ENCODE measurements at places on chromosomes 6 and 20.

DNA sequence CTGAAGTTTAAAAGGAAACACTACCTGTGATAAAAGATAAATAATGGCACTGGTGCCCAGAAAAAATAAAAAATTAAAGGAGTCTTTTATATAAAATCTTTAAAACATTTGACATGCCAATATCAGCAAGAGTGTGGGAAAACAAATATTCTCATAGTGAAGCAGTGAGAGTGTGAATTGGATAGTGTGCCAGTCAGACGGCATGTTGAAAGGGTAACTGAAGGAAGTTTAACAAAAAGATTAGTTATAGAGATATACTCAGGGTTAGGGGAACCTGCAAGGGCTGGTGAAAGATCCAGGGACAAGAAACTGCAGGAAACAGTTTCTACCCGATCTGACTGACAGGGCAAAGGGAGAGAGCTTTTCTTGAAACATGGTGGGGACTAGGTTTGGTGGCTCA lies 22.2 kb upstream of the GMNN start:
- H3K27ac ChIP-seq: peak overlapping the region; percentile 72
- no peak overlapping the region for H3K4me3 ChIP-seq
- no peaks in the 10 kb centered on the region for H3K36me3 ChIP-seq
- H3K4me1 ChIP-seq: no peaks in the 10 kb centered on the region
- no peaks in the 10 kb centered on the region for H3K27me3 ChIP-seq

DNA sequence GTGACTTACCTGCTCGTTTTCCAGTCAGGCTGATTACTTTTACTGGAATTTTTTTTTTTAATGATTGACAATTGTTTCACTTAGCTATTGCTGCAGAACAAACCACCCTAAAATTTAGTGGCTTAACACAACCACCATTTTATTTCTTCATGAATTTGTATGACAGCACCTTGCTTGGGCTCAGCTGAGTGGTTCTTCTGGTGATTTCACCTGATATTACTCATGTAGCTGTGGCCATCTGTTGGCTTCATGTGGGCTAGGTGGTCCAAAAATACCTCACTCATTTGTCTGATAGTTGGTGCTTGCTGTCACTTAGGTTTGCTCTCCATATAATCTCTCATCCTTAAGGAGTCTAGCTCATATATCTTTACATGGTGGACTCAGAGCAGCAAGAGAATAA lies 5.3 kb downstream of the ISM1 start:
- no peak overlapping the region for H3K4me3 ChIP-seq
- no peaks in the 10 kb centered on the region for H3K36me3 ChIP-seq
- H3K27me3 ChIP-seq: peaks cover 15% of the 10 kb centered on the region
- H3K27ac ChIP-seq: no peak overlapping the region
- peaks cover 12% of the 10 kb centered on the region for H3K4me1 ChIP-seq

DNA sequence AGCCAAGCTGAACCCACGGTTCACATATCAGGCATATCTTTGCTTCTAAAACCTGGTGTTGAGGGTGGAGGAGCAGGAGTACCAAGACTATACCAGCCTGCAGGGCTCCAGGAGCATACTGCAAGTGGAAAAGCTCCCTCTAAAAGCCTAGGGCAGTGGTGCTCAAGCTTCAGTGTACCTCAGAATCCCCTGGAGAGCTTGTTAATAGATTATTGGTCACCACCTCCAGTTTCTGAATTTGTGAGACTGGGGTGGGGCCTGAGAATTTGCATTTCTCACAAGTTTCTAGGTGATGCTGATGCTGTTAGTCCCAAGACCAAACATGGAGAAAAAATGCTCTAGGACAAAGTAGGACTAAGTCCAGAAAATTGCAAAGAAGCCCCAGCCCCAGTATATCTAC lies 65.4 kb downstream of the FILIP1 start:
- H3K36me3 ChIP-seq: no peaks in the 10 kb centered on the region
- no peaks in the 10 kb centered on the region for H3K4me1 ChIP-seq
- H3K27ac ChIP-seq: no peak overlapping the region
- DNase-seq: no peak

GRCh38 chr6:154732538-154733182 lies 556 bp upstream of the SCAF8 start:
- DNase-seq: peak; percentile 71
- H3K36me3 ChIP-seq: no peaks in the 10 kb centered on the region
- peaks cover 47% of the 10 kb centered on the region for H3K4me1 ChIP-seq
- no peaks in the 10 kb centered on the region for H3K27me3 ChIP-seq
- peak overlapping the region; percentile 100 for H3K27ac ChIP-seq

- no peaks in the 10 kb centered on the region for H3K36me3 ChIP-seq
- H3K4me1 ChIP-seq: peaks cover 41% of the 10 kb centered on the region
- H3K27ac ChIP-seq: no peak overlapping the region
- H3K27me3 ChIP-seq: no peaks in the 10 kb centered on the region
- DNase-seq: peak; percentile 81
Observed at GRCh38 chr20:44733341-44734069, 12.2 kb upstream of the KCNK15 start.

- no peaks in the 10 kb centered on the region for H3K36me3 ChIP-seq
- no peaks in the 10 kb centered on the region for H3K27me3 ChIP-seq
- H3K4me3 ChIP-seq: no peak overlapping the region
- H3K4me1 ChIP-seq: peaks cover 4% of the 10 kb centered on the region
- no peak for DNase-seq
Observed at GRCh38 chr20:10537850-10538480, 102.9 kb downstream of the SLX4IP start.

DNA sequence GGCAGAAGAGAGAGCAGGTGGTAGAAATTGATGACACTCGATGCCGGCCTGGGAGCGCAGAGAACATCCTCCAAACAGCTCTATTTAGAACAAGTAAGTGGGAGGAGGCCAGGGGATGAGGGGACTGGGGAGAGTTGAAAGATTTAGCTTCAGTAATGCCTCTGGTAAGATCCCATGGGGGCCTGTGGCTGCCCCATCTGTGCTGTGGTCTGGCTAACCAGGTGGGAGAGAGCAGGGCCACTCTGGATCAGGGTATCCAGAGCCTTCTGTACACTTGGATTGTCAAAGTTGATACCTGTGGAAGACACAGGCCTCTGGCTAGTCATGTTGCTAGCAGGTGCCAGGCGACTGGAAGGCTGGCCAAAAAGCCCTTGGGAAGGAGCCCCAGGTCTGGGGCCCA lies 27.6 kb downstream of the NCOA5 start:
- H3K4me3 ChIP-seq: no peak overlapping the region
- no peak for DNase-seq
- peaks cover 74% of the 10 kb centered on the region for H3K36me3 ChIP-seq
- H3K27ac ChIP-seq: no peak overlapping the region

DNA sequence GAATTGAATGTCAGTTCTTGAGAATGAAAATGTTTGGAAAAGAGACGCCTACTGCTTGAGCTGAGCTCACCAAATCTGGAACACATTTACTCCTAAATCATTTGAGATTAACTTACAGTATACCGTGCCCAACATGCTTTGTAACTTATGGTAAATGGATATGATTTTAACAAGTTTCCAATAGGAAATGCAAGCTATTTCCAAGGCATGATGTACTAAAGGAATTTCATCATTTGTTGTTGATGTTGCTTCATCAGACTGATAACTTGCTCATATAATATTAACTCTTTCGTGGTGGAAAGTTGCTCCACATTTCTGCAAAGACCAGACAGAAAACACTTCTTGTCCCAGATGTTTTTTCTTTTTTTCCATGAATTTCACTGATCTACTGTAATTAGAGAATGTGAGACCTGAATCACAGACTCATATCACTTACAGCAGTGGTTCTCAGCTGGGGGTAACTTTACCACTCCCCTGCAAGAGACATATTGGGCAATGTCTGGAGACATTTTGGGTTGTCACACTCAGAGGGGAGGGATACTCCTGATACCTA lies 116.6 kb upstream of the TRAF3IP2 start:
- no peaks in the 10 kb centered on the region for H3K27me3 ChIP-seq
- peaks cover 25% of the 10 kb centered on the region for H3K36me3 ChIP-seq
- H3K4me3 ChIP-seq: no peak overlapping the region

- H3K36me3 ChIP-seq: peaks cover 10% of the 10 kb centered on the region
- no peak overlapping the region for H3K4me3 ChIP-seq
- H3K27me3 ChIP-seq: no peaks in the 10 kb centered on the region
- no peak for DNase-seq
- no peaks in the 10 kb centered on the region for H3K4me1 ChIP-seq
Observed at GRCh38 chr6:11126876-11127275, 15.4 kb upstream of the ERVFRD-1 start.

DNA sequence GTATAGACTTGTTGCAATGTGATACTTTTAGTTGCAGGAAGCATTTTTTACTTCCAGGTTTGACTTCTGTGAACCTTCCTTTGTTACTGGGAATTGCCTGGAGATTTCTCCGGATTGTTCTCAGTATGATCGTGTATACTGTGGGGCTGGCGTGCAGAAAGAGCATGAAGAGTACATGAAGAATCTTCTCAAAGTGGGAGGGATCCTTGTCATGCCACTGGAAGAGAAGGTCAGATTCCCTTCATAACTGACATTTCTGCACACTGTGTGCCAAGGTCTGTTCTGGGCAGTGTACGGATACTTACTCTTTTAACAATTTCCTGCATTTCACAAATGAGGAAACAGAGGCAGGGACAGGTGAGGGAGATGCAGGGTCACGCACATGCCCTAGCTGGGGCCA lies 9.7 kb downstream of the PCMTD2 start:
- H3K4me1 ChIP-seq: peaks cover 13% of the 10 kb centered on the region
- H3K4me3 ChIP-seq: no peak overlapping the region
- DNase-seq: no peak
- peaks cover 7% of the 10 kb centered on the region for H3K36me3 ChIP-seq

DNA sequence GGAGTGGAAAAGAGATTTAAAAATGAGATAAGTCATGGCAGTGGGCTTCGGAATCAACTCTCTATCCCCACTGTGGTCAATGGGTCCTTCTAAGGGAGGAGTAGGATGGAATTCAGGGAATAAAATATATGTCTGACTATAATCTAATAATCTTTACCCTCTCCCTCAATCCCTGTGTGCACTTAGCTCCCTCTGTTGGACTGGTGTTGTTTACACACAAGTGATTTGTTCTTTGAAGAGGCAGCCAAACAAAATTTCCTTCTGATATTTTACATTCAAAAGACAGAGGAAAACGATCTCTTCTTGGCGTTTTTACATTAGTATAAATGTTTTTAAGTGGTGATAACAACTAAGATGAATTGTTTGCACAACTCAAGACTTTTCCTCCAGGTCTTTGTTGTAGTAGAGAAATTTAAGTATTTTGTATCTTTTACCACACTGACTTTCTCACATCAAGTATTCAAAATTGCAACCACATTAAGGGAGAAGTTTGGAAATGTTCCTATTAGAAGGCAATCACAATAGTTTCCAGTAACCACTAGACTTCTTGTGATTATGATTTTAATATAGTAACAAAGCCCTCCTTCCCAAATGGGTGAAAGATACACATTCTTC lies 317.8 kb downstream of the CENPW start:
- no peak overlapping the region for H3K27ac ChIP-seq
- H3K36me3 ChIP-seq: no peaks in the 10 kb centered on the region
- H3K27me3 ChIP-seq: no peaks in the 10 kb centered on the region
- no peaks in the 10 kb centered on the region for H3K4me1 ChIP-seq
- H3K4me3 ChIP-seq: no peak overlapping the region
- peak; percentile 54 for DNase-seq

- peaks cover 29% of the 10 kb centered on the region for H3K36me3 ChIP-seq
- H3K27ac ChIP-seq: peak overlapping the region; percentile 35
- H3K4me1 ChIP-seq: peaks cover 72% of the 10 kb centered on the region
- H3K4me3 ChIP-seq: no peak overlapping the region
Observed at GRCh38 chr6:41578217-41579087, 32.3 kb downstream of the FOXP4 start.

DNA sequence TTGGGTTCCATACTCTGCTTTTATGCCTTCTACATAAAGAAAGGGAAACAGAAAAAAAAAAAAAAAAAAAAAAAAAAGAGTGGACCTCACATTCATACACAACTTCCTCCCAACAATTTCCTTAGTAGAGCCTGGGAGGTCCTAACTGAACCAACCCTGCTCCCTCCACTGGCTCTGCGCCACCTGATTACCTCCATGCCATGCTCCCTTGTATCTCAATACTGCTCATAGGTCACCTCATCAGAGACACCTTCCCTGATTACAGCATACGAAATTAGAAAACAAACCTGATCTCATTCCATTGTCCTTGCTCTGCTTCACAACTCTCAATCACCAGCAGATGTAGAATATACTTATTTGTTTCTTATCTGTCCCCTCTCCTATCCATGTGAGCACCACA lies 134.2 kb upstream of the EYA4 start:
- DNase-seq: no peak
- H3K4me3 ChIP-seq: no peak overlapping the region
- H3K27ac ChIP-seq: no peak overlapping the region
- H3K27me3 ChIP-seq: no peaks in the 10 kb centered on the region
- H3K36me3 ChIP-seq: no peaks in the 10 kb centered on the region

DNA sequence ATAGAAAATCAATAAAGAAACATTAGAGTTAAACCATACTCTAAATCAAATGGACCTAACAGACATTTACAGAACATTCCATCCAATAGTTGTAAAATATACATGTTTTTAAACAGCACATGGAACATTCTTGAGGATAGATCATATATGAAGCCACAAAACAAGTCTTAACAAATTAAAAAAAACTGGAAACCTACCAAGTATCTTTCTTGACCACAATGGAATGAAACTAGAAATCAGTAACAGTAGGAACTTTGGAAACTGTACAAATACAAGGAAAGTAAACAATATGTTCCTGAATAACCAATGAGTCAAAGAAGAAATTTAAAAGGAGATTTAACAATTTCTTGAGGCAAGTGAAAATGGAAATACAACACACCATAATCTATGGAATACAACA lies 91.2 kb upstream of the GLP1R start:
- H3K4me3 ChIP-seq: no peak overlapping the region
- no peaks in the 10 kb centered on the region for H3K36me3 ChIP-seq
- no peak overlapping the region for H3K27ac ChIP-seq
- H3K4me1 ChIP-seq: no peaks in the 10 kb centered on the region
- H3K27me3 ChIP-seq: peaks cover 5% of the 10 kb centered on the region
- no peak for DNase-seq

- no peaks in the 10 kb centered on the region for H3K27me3 ChIP-seq
- H3K27ac ChIP-seq: no peak overlapping the region
- no peak overlapping the region for H3K4me3 ChIP-seq
- no peaks in the 10 kb centered on the region for H3K36me3 ChIP-seq
Observed at GRCh38 chr6:107653183-107653580, 163.3 kb downstream of the SOBP start.

- no peak overlapping the region for H3K4me3 ChIP-seq
- H3K27me3 ChIP-seq: no peaks in the 10 kb centered on the region
- H3K27ac ChIP-seq: no peak overlapping the region
- no peak for DNase-seq
- peaks cover 6% of the 10 kb centered on the region for H3K4me1 ChIP-seq
Observed at GRCh38 chr20:9019833-9020232, 49.1 kb upstream of the PLCB4 start.

DNA sequence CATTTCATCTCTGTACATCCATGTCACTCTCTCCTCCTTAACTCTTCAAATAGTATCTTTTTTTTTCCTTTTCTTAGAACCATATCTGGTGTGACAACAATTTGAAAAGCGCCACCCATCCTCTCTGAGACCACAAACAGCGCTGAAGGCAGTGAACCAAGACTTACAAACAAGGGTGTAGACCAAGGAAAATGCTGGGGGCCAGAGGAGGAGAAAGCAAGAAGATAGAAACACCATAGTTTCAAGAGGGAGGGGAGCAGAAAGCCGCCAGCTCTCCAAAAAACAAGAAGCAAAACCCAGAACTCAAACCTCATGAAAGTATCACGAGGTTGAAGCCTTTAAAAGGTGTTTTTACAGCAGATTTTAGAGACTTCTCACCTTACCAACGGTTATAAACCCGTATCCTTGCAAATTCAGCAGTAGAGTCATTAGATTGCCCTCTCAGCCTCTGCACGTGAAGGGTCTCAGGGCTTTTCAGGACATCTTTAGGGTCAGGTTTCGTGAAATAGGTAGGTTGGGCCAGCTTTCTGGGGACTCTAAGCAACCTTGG lies 13.3 kb upstream of the RIPOR2 start:
- H3K27me3 ChIP-seq: no peaks in the 10 kb centered on the region
- no peak for DNase-seq
- H3K27ac ChIP-seq: no peak overlapping the region

Data from stomach (tissue), 19 donors.